ENCODE measurements at places on chromosomes 6 and 20.

GRCh38 chr6:17638212-17638715 lies 38.2 kb downstream of the FAM8A1 start:
- DNase-seq, result no peak

DNA sequence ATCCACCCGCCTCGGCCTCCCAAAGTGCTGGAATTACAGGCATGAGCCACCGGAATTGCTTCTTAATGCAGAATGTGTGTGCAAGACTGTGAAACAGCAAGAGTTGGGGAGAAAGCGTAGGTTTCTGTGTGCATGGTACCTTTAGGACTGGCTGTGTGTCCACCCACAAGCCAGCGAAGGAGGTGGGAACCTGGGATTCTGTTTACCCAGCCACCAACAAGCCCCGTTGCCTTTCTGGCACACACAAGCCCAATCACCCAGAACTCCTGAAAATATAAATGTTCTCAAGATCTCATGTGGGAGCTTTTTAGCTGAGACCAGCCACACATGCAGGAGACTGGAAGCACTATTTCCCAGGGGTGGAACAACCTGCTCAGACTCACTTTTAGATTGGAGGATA lies 4.9 kb upstream of the RNF24 start:
- DNase-seq, result no peak

DNA sequence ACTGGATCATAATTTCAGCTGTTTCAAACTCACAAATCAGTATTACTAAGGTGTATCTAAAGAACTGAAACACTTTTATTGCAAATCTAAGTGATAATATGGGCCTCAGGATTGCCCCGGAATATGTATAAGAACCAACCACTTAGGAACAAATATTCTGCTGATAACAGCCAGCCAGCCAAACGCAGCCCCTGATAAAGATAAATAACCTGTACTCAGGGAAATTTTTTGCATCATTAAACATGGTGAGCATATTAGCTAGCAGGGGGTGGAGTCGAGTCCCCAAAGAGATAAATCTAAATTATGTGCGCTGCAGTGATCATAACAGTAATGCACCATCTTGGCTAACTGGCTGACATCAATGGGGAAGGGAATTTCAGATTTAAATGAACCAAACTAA lies 410.2 kb upstream of the MAP3K7 start:
- DNase-seq, result no peak

- no peak for DNase-seq
These were observed 14.7 kb downstream of the IPCEF1 start for GRCh38 chr6:154341871-154342270.

DNA sequence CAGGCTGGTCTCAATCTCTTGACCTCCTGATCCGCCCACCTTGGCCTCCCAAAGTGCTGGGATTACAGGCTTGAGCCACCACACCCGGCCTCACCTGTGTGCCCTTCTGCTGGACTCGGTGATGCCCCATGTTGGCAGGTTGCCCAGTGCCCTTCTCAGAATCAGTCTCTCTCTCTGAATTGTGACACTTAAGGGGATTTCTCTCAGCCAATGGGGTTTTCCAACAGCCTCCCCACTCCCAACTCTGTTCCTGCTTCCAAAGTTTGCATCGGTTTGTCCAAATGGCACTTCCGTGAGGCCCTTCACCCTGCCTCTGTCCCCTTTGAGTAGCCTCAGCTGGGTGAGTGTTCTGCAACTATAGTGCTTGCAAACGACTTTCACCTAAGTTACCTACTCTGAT lies 3.1 kb upstream of the MRPS10 start:
- DNase-seq, result no peak

DNA sequence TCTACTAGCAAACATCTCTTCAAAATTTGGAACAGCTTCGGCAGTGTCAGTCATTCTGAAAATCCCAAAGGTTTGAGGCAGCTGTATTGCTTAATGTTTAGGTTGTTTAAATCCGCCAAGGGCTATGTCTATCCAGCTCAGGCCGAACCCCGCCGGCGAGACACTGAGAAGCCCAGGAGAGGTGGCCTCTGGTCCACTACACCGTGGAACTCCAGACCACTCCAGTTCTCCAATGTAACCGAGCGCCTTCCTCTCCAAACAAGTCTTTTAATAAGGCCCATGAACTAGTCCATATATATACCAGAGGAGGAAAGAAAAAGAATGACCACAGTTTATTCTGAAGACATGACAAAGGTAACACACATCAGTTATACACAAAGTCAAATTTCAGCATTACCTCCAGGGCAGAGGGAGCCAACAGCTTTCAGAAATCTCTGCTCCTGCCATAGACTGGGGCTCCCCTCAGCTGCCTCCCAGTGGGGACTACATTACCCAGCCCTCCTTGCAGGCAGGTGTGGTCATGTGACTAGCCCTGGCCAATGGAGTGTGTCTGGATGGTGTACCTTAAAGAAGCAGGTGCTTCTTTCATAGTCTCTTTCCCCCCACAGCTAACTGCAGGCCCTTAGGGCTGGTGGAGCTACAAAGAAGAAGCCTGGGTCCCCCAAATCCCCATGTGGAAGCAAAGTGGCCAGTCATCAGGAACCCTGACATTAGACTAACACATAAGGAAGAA lies at the start of gene RAMACL:
TSS of gene RAMACL (minus strand) at position 255 of the 733 bp plus-strand sequence. CDS start at position 54, 201 bp downstream.
- DNase-seq, result no peak

DNA sequence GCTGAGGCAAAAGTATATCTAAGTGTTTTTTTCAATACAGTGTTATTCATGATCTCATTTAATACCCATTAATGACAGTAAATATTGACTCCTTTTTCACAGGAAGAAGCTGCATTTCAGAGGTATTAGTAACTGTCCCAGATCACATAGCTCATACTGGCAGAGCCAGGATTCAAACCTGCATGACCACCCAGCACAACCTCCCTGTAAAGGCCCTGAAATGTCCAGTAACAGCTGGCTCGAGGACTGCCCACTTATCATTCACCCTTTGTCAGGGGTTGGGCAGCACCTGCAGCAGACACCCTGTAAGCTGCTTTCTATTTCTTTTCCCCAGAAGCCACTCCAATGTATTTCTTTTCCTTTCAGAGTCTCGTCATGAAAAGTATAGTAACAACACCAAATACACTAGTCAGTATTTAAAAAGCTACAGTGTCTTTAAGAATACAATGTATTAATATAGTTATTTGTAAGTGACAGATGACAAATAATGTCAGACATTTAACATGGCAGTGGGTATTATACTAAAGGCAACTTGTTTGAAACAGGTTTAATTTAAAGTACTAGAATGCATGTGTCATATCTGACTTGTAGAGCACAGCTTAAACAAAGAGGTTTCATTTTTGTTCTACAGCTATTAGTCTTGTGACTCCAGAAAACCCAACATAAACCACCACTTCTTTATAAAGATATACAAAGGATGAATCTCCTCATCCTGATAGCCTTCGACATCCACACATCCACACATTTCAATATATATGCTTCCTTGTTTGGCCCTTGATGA lies 841.6 kb upstream of the GJE1 start:
- DNase-seq, result no peak

DNA sequence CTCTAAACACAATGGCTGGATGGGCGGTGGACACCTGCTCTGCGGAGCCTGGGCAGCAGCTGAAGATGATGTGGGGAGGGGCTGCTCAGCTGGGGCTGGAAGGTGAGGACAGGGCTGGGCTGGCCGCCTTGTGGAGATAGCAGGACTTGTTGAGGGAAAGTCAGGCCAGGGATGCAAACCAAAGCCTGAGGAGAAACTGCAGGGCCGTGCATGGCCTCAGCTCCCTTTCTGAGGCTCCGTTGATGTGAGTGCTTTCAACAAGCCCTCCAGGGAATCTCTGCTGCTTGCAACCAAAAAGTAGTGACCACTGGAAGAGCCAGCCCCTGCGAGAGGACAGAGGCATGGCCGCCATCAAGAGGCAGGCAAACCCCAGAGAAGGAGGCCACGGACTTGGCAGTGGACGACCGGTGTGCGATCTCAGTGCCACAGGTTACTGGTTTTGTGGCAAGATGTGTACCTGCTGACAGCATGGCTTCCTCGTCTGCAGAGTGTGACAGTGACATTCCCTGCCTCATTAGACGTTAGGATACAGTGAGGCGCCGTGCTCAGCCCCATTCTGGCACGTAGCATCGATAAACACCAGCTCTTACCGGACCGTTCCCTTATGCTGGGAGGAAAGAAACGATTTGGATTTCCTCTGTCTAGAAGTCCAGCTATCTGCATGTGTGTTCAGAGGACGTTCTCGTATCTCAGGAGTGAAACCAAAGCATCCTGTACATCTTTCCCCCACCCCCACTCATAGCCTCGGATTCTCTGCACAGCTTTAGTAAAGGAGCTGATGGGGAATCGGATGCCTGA lies 37.9 kb downstream of the ERMARD start:
- DNase-seq, result no peak

DNA sequence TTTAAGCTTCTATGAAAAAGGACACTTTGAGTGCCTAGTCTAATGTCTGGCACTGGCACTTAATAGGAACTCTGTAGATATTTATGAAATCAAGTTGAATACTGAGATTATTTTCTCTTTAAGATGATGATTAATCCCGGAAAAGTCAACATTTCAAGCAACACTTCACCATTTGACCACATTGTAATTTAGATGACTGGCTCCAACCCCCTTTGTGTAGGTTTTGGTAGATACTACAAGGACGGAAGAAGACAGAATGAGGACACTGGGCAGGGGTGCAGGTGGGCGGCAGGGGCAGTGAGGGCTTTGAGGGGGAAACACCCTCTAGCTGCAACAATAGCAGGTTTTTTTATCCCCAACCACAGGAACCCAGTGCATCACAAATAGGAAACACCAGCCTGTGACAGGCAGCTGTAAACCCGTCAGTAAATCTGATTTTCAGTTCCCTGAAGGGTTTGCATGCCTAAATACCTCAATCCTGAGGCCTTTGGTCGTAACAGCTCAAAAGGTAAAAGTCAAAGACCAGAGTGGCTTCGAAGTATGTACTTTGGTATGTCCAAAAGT lies 4.6 kb downstream of the DTNBP1 start:
- no peak for DNase-seq

DNA sequence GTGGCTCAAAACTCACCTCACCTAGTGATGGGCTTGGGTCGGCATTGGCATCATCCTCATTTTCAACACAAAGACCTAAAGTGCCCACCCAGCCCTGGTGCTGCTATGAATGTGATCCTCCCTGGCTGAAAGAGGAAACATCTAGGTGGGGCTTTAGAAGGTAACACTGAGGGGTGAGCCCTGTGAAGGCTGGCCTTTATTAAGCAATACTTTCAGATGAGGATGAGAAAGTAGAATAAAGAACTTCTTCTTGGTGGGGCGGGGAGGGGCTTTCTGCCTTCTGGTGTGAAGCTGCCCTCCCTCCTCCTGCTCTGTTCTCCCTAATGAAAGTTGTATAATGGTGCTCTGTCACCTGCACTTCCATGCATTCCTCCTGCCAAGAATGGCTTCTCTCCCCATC lies 133.0 kb upstream of the TRAF3IP2 start:
- DNase-seq, result no peak

GRCh38 chr6:111806165-111806547 lies 67.1 kb downstream of the FYN start:
- DNase-seq, result no peak

- no peak for DNase-seq
These were observed 115.2 kb upstream of the ARMC2 start for GRCh38 chr6:108733051-108733450.

GRCh38 chr6:84868149-84868548 lies 103.8 kb upstream of the TBX18 start:
- no peak for DNase-seq

DNA sequence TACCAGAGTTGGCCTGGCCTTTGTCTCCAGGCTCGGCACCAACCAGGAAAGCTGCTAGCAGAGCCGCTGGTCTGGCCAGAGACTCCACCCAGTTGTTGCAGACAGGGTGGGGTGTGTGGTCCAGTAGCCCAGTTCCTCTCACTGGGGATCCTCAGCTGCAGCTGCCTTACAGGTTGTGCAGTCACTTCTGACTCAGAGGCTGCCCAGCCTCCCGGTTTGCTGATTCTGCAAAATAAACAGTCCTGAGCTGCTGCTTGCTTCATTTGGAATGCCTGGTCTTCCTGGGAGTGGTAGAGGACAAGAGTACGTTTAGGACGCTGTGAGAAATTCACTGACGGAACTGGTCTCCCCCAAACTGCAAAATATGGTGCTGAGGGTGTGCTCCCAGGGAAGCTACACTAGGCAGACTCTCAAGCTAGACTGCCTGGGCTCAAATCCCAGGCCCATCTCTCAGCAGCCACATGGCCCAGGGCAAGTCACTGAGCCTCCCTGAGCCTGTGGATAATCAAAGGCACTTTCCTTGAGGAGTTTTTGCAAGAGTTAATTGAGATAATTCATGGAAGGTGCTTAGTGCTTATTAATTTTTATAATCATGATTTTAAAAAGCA lies 246.1 kb downstream of the TFAP2C start:
- DNase-seq, result peak; percentile 91

DNA sequence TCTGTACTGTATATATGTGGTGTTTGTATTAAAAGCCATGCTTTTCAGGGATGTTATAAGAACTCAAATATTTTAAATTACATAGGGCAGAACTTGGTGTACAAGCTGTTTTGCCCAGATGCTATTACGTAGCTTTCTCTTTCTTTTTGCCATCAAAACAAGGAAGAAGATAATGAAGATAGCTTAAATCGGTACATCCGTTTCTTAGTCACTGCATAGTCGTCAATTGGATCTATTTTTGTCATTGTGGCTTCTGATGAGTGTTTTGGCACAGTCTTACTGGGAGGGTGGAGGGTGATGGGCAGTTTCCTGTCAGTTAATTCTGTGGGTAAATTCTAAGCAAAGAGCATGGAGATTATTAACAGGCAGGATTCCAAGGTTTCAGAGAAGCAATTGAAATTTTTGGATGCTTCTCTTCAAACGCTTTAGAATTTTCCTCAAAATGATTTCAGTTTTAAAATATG lies 649.1 kb upstream of the GJE1 start:
- peak; percentile 93 for DNase-seq

DNA sequence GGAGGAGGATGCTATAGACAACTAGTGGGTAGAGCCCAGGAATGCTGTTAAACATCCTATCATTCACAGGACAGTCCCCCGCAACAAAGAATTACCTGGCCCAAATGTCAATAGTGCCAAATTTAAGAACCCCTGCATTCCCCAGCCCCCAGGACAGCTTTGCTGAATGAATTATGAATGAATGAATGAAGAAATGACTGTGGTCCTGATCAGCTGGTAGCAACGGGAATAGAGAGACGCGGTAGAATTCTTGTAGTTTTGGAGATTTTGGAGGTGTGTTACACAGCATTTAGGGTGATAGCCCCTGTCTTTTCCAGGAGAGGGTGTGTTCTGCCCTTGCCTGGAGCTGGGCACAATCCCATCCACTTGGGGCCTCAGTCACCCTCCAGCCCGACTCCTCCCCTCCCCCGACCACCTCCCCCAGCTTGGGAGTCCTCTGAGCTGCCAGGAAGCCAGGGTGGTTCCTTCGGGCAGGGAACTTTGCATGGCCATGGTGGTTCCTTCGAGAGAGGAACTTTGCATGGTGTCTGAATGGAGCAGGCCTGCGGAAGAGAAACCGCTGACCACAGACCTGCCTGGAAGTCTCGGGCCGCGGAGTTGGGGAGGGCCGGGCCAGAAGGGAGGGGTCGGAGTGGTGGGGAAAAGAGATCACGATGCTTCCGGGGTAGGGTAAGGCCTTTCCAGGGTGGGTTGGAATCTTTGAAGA lies 1.0 kb upstream of the HCK start:
- no peak for DNase-seq

All from astrocyte of the spinal cord (primary cell).